ENCODE measurements at places on chromosomes 2 and 18.

- no peak for DNase-seq
These were observed 83.0 kb downstream of the MGAT5 start for GRCh38 chr2:134336921-134337320.

- no peak for DNase-seq
These were observed 49.0 kb upstream of the DSG1 start for GRCh38 chr18:31268985-31269406.

DNA sequence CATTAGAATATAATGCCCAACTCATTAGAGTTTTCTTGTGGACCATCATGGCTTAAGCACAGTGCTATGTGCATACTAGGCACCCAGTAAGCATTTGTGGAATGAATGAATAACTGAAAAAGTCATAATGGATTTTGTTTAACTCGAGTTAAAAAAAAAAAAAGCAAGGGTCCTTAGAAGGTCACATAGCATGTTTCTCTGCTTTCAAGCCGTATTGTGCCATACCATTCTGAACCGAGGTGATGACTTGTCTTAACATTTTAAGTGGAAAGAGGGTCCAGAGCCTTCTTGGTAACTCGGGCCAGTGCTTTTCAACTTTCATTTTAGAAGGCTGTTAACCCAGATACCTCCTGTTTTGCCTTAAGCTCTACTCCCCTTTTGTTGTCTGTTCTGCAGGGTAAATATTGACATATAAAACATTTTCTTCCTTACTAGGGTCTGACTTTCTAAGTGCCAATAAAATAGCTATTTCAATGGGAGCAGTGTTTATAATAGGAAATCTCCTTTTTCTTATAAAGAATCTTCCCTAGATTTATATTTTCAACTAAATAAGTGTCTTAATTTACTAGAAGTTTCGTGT lies 787 bp upstream of the ADGRF3 start:
- DNase-seq = no peak

DNA sequence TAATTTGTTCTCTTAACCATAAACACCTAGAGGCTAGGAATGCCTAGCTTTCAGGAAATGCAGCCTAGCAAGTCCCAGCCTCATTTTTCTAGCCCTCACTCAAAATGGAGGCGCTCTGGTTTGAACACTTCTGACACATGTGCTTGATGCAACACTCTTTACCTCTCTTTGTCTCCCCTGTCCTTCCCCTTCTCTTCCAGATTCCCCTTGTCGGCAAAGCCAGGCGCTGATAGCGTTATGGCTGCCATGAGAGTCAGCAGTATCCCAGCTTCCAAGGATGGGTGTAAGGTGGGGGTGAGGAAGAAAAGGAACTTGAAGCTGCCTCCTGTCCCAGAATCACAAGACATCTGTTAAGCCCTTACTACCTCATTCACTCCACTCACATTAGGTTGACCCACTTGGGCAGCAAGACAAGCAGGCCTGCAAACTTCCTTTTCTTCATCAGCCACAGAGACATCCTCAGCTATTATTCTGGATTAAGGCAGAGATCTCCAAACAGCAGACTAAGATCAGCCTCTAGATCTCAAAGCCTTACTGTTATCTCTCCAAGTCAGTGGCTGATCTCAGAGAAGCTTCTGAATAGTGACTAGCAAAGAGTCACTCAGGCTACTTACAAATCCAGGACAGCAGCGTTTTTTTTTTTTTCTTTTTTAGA lies 1.9 kb upstream of the ST3GAL5 start:
- no peak for DNase-seq

DNA sequence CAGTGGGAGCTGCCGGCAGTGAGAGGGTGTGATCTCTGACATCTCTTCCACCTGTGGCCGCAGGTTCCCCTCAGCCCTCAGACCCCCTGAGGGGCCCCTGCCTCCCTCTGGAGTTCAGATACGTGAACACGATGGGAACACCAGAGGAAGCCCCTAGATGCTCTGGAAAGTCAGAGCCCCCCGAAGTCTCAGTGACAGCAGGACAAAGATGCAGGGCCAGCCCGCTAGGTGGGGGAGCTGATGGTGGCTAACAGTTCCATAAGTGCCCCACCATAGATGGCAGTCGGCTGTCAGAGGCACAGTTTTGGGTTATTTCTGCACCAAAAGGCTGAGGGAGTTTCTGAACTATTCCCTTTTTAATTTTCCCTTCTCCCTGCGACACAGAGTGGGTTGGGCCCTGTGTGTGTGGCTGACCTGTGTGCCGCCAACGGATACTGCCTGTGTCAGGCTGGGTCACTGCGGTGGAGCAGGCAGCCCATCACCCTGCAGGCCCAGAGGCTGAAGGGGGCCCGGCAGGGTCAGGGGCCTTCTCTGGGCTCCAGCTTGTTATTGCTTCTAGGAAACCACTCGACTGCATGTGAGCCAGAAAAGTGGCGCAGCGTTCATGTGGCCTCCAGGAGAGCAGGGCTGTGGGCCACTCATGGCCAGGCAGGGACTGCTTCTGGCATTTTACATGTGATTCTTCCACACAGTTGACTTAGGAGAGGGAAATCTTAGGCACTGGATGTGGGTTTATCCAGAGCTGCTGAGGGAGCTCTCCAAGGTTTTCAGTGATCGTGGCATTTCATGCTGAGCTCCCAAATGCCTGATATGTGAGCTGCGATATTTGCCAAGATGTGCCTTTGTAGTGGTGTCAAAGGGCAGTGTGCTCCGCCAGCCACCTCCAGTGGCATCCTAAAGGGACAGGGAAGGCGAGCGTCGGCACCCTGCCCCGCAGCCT lies 225.1 kb downstream of the SH3RF3 start:
- DNase-seq = no peak

DNA sequence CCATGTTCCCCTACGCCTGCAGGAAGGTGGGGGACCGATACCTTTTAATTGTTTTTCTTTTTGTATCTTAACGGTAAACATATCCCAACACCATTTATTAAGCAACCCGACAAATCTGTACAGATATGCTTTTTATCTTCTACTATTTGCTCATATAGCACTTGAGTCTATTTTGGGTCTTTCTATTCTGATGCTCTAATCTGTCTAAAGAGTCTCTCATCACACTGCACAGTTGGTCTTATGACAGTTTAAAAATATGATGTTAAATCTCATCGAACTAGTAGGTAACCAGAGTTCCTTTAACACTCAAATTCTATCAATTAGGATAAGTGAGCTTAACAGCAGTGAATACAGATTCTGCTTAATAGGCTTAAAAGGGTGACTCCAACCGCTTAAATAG lies 111.6 kb downstream of the SOCS6 start:
- DNase-seq = no peak

DNA sequence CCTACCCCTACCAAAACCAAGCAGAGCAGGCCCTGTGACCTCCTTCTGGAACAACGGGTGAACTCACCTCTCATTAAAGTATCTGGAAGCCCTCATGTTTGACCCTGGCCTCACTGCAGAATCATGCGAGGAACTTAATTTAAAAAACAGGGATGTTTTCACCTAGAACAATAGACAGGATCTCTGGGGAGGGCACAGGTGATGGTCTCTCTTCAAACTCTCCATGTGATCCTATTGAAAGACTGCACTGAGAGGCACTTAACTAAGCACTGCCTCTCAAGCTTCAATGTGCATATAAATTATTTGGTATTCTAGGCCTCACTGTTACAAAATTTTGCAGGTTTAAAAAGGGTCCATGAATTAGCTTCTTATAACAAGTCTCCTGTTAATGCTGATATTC lies 7.5 kb downstream of the ZNF519 start:
- DNase-seq = no peak

GRCh38 chr2:32012872-32013271 lies 2.1 kb upstream of the MEMO1 start:
- DNase-seq = no peak

GRCh38 chr18:10101729-10102128 lies 187.9 kb downstream of the VAPA start:
- no peak for DNase-seq

DNA sequence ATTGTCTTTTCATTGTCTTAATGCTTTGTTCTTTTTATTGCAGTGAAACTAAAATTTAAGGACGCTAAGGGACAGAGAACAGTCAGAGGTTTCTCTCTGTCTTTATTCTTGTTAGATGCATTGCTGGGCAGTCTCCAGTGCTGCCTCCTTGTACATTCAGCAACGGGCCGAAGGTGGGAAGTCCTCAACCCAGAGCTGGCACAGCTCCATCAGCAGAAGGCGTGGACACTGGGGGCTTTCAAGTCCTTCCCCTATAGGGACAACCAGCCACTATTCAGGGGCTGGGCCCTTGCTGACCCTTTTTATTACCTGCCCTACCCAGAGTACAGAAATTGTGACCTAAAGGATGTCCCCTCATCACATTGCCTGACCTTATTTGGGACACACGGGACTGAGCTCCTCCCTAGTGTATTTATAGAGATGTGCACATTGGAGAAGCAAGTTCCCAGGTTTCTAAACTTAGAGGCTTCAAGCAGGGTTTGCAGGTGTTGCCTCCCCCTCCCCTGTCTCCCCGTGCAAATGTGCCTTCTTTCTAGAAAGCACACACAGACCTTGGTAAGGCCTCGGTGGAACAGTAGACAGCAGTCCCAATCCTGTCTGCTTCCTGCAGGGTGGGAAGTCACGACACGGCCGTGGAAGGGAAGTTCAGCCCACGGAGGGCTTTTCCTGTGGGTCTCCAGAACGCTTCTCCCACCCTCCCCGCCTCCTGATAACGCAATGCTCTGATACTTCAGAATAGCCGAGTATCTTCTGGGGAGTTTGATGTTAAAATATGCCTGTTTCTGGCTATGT lies 68.2 kb downstream of the ZCCHC2 start:
- DNase-seq = no peak

- no peak for DNase-seq
These were observed 92.5 kb downstream of the SP3 start for GRCh38 chr2:173872714-173873113.

- DNase-seq = no peak
These were observed 201.8 kb upstream of the GALNT5 start for GRCh38 chr2:157055660-157056199.

DNA sequence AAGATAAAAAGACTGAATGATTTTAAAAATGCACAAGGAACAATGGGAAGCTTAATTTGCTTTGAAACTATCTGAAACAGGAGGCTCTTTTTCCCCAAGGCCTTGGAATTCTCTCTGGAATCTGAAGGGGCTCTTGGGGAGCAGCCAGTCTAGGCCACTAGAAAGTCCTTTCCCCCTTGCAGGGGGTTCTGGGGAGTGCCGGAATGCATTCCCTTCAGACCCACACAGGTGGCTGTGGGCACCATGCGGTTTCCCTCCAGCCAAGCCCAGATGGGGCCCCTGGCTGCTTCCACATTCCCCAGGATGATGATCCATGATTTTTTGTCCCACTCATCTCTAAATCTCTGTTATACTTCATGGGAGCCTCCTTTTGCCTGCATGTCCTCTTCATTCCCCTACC lies 10.7 kb downstream of the GPR45 start:
- no peak for DNase-seq

- DNase-seq = no peak
These were observed 33.1 kb downstream of the SEC11C start for GRCh38 chr18:59172664-59173249.

DNA sequence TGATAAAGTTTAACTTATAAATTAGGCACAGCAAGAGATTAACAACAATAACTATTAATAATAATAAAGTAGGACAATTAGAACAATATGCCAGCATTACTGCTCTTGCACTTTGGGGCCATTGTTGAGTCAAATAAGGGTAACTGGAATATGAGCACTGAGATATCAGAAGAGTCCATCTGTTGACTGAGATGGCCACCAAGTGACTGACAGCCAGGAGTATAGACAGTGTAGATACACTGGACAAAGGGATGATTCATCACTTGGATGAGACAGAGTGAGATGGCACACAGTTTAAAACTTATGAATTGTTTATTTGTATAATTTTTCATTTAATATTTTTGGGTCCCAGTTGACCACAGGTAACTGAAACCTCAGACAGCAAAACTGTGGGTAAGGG lies 20.0 kb downstream of the NAB1 start:
- no peak for DNase-seq
